Activated T-cell treated with anti-CD3 and anti-CD28 coated beads, Interleukin-2, amount 50 U/mL, for 24 hours (primary cell): ENCODE measurements at places on chromosomes 1 and 21.
A peak's percentile ranks its signal among the peaks of the same experiment; 100 is the strongest.

GRCh38 chr1:153968000-153968363 lies 280 bp downstream of the CREB3L4 start:
- no peak for DNase-seq

GRCh38 chr1:38129971-38130370 lies 83.4 kb upstream of the POU3F1 start:
- no peak for DNase-seq

- no peak for DNase-seq
These were observed at the start of gene BECN2 for GRCh38 chr1:241957692-241958494. BECN2 (plus strand) TSS chr1:241957767; CDS start chr1:241957767, 0 bp downstream.

GRCh38 chr1:93338387-93339146 lies 7.1 kb upstream of the DR1 start:
- DNase-seq = no peak

- no peak for DNase-seq
These were observed 9.4 kb upstream of the VAMP4 start for GRCh38 chr1:171751221-171751620.

- DNase-seq = no peak
These were observed 65.6 kb upstream of the PLA2G4A start for GRCh38 chr1:186763107-186763506.

GRCh38 chr1:226579781-226580323 lies 31.3 kb downstream of the STUM start:
- DNase-seq = no peak

- no peak for DNase-seq
These were observed 35.4 kb upstream of the FOXE3 start for GRCh38 chr1:47380699-47381098.

GRCh38 chr1:197998110-197998509 lies 80.9 kb downstream of the LHX9 start:
- no peak for DNase-seq

GRCh38 chr1:18766328-18766727 lies 93.1 kb downstream of the TAS1R2 start:
- DNase-seq = no peak

DNA sequence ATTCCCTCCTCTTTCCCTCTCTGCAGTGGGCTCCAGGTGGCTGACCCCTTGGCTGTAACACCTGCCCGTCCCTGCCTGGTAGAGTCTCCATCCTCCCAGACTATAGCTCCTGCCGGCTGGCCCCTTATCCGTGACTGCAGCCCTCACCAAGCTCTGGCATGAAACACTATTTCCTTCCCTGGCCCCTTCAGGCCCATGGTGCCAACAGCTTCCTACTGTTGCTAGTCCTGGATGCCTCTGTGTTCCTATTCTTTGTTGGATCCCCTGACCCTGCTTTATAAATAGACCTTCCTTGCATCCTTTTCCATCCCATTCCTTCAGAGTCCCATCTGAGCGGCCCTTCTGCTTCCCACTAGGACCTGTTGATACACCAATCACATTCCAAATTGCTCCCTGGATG lies 195.0 kb downstream of the ZNF326 start:
- no peak for DNase-seq

- DNase-seq = no peak
These were observed 882.9 kb upstream of the B3GALT2 start for GRCh38 chr1:194069168-194069830.

DNA sequence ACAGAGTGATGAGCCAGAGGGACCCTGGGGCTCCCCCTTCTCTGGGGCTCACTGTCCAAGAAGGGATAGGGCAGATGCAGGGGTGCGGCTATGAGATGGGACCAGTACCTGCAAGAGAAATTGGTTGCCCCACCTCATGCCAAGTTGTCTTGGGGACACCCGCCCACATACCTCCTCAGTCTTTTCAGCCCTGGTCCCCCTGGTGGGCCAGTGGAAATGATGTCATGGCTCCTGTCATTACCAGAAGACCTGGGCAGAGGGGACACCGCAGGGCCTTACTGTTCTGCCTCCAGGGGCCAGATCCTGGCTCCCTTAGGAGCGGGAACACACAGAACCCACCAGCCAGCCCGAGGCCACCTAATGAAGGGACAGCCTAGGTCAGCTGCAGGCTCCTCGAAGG lies 63.2 kb downstream of the CDK18 start:
- DNase-seq = no peak

DNA sequence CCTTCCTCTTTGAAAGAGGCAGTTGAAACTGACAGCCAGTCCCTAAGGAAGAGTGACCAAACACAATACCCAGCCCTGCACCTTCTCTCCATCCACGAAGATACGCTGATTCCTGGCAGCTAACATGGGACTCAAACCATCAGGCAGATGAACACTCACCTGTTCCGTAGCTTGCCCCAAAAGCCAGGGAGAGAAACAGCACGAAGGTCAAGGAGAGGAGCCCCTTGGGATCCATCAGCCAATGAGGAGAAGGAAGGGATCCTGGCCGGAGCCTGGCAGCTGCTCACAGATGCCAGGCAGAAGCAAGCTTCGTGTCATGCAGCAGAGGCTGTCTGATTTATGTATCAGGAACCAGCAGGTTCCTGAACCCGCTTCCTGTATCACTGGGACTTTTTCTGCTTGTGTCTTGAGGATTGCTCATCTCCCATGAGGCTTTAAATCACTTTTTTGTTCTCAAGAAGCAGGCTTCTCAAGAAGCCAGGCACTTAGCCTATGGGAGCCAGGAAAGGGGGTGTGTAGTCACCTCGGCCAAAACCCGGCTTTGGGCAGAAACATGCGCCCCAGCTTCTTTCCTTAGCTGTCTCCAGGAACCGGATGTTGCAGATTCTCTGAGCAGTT lies at the start of gene SLAMF1:
Gene SLAMF1, minus strand, starts transcription at position 334 of the 618 bp plus-strand sequence. Its CDS starts 99 bp downstream, at position 235.
- DNase-seq = peak; percentile 64

DNA sequence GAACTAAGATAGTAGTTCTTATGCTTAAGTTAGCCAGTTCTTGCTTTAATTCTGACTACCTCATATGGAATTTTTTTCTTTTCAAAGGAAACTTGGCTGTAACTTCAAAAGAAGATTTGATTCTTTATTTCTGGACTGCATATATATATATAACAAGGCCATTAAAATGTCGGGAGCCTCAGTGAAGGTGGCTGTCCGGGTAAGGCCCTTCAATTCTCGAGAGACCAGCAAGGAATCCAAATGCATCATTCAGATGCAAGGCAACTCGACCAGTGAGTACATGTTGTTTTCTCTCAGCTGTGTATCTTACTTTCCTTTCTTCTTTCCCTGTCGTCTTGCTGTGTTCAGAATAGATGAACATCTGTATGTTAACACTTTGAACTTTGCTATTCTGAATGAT lies 21.8 kb downstream of the KIF1B start:
- no peak for DNase-seq

DNA sequence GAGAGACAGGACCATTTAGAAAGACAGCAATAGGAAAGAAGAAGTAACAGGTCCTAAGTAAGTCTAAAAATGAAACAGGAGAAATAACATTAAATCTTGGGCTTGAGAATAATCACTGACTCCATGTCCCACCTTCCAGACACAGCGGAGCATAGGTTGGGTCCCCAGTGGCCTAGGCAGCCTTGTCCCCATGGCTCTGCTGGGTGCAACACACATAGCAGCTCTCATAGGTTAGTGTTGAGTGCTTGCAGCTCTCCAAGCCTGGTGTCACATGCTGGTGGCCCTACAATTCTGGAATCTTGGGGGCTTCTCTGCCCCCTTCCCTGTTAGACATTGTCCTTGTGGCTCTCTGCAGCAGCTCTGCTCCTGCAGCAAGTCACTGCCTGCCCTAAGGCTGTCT lies 952.8 kb upstream of the ADGRL2 start:
- DNase-seq = no peak

- DNase-seq = no peak
These were observed 1.3 kb upstream of the HES4 start for GRCh38 chr1:1001057-1001783.

GRCh38 chr1:119673171-119673940 lies 25.3 kb upstream of the ZNF697 start:
- no peak for DNase-seq

DNA sequence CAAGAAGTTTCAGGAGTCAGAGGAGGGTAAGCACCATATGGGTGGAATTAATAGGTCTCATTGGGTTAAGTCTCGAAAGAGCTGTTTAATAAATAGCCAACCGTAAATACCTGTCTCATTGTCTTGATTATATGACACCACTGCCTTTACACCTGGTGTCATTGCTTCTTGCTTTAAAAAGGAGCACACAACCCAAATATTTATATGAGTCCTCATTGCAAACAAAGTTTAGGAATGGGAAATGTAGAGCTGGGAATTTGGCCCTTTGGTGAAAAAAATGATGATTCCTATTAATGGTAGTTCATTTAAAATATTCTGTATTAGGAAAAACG lies 2.1 kb downstream of the BACH1 start:
- no peak for DNase-seq

DNA sequence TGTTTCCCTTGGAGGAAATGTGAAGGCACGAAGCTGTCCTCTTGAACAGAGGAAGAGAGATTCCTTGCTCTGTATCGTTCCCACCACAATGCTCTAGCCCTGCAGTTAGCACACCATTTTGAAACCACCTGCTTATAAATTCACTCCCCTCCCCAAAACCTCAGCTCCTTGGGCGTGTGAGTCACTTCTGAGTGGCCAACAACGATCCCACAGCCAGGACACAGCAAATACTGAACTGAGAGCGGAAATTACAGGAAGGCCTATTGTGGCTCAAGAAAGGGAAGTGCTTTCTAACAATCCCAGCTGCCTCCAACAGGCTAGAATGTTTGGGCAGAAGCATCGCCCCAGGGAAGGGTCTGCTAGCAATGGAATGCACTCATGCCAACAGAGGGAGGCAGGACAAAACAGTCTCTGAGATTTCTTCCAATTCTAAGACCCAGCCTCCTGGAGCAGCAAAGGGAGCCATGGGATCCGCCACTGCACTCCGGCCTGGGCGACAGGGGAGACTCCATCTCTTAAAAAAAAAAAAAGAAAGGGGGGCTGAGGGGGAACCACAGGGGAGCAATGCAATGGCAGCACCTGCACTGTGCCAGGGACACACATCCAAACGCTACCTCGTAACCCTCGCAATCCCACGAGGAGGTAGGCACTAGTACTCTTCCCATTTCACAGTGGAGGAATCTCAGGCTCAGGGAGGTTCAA lies 1.9 kb downstream of the TMEM53 start:
- DNase-seq = no peak

GRCh38 chr1:18069903-18070302 lies 37.7 kb upstream of the IGSF21 start:
- no peak for DNase-seq

- no peak for DNase-seq
These were observed 27.4 kb downstream of the BACE2 start for GRCh38 chr21:41195311-41195710.

DNA sequence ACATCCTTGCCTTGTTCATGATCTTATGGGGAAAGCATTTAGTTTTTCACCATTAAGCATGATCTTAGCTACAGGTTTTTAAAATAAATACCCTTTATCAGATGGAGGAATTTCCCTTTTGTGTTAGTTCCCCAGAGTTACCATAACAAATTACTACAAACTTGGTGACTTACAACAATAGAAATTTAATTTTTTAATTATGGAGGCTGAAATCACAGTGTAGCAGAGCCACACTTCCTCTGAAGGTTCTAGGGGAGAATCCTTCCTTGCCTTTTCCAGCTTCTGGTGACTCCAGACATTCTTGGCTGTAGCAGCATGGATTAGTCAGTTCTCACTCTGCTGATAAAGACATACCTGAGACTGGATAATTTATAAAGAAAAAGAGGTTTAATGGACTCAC lies 18.5 kb downstream of the MIGA1 start:
- DNase-seq = no peak

DNA sequence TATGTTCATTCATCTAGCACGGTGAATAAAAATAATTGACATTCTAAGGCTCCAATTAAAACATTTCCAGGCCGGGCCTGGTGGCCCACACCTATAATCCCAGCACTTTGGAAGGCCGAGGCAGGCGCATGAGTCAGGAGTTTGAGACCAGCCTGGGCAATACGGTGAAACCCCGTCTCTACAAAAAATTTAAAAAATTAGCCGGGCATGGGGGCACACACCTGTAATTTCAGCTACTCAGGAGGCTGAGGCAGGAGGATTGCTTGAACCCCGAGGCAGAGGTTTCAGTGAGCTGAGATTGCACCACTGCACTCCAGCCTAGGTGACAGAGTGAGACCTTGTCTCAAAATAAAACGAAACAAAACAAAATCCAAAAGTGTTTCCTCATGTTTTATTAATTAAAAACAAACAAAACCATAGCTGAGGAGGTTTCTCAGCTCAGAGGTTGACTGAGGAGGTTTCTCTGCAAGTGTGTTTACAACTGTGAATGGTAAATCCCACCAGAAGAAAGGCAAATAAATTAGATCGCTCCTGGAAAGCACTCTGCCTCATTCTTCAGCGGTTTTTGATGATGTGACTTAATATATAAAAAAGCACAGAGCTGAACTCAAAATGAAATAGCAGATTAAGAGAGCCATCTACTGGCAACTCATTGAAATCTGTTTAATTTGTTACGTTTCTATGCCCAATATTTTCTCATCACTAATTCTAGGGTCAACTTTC lies 37.7 kb upstream of the ATG4C start:
- no peak for DNase-seq

GRCh38 chr1:42730988-42731387 lies 9.0 kb downstream of the CLDN19 start:
- DNase-seq = peak; percentile 66
